GDM1 (cell line): ENCODE measurements at places on chromosomes 6 and 20.

DNA sequence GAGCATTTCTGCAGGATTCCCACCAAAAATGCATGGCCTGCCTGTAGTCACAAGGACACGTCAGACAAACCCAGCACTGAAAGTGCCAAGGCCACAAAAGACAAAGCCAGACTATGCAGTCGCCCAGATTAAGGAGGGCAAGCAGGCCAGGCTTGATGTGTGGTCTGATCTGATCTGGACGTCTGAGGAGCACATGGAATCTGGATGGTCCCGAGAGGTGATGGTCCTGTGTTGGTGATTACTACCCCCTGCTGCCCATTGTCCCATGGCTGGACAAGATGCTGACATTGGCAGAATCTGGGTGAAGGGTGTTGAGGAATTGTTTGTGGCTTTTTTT, 17.1 kb downstream of the NPEPL1 start:
- no peak for DNase-seq

GRCh38 chr6:8831366-8832152, 396.2 kb upstream of the SLC35B3 start:
- DNase-seq, result no peak

DNA sequence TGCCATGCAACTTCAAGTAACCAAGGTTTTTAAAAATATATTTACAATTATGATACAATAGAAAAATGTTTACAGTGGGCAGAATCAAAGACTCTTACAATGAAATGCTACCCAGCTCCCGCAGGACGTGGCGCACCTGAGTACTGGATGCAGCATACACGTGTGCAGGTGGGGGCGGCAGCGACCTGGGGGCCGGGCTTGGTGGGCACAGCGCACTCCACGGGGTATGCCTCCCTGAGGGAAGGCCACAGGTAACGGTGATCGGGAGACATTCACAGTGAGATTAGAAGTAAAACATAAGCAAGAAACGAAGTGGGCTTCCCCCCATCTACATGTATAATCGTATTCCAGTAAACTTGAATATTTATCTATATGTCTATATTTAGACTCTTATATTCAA, 54.2 kb downstream of the WDR27 start:
- no peak for DNase-seq

- DNase-seq, result no peak
Measured at GRCh38 chr20:37329481-37330165, 16.3 kb upstream of the SRC start.

DNA sequence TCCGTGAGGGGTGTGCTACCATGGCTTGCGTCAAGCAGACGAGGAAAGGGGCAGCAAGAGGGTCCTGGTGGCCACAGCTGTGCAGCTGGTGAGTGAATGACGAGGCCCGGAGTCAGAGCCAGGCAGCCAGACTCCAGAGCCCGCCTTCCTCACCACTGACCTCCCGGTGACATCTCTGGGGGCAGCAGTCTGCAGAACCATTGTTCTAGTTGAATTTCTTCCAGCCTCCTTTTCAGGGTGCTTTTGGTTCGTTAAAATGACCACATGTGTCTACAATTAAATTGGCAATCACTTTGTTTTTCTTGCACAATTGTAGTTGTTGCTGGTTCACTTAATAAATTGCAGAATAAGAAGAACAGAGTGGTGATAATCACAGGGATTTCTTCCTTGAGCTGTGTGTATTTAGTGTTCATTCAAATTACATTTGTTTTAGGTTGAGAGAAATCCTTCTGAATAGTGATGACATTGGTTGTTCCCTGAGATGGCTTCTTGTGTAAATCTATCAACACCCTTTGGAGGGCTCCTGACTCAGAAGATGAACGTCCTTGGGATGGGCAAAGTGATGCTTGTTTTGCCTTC, 96.4 kb downstream of the TULP4 start:
- no peak for DNase-seq

DNA sequence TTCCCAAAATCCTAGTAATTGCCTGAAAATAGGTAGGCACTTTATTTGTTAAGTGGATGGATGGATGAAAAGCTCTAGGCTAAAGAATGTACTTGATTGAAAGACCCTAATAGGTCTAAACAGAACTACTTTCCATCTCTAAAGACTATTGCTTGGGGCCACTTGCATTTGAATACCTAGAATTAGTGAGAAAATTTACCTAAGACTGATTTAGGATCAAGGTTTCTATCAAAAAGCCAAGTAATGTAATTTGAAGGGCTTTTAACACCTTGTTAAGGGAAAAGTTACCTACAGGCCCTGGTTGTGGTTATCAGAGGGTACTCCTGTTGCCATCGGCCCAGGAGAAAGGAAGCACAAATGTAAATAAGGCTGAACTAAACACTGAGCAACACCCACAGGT, 580.7 kb downstream of the LMBRD1 start:
- no peak for DNase-seq

GRCh38 chr20:63703471-63703975, 4.3 kb downstream of the ARFRP1 start:
- no peak for DNase-seq

- DNase-seq, result no peak
Measured at GRCh38 chr20:54140927-54141566, 32.7 kb downstream of the CYP24A1 start.

GRCh38 chr6:26441977-26442376, 1.7 kb downstream of the BTN3A3 start:
- DNase-seq, result no peak

DNA sequence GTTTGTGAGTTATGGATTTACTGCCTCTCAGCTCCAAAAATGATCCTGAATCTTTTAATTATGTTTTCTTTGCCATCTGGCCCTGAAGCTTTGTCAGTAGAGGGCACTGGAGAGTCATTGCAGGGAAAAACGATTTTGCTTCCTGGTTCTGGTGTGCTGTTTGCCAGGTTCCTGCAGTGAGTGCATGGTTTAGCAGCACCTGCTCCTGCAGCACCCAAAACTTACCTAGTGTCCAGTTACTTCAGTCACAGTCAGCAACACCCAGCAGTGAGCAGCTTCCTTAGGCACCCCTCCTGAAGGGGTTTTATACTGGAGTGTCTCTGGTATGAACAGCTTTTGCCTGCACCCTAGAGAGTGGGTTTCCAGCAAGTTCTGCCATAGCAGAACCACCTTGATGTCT, 6.0 kb upstream of the TRIM26 start:
- peak; percentile 10 for DNase-seq

- DNase-seq, result no peak
Measured at GRCh38 chr20:16113736-16114135, 459.5 kb downstream of the KIF16B start.

DNA sequence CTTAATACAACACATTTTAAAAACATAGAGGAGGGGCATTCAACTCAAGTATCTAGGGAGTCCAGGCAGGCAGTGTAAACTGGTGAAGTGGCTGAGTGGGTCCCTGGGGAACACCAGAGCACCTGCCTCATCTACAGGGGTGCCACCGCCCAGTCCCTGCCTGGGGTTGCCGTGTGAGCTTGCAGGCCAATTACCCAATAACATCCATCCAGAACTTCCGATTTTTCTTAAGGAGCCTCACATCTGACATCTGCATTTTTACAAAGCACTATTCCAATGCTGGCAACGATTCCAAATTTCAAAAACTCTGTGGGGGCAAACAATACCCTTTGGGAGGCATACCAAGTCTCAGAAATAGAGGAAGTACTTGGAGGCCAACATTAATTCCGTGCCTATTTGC, 288.4 kb upstream of the TSHZ2 start:
- no peak for DNase-seq

- no peak for DNase-seq
Measured at GRCh38 chr6:136983687-136984086, 61.1 kb downstream of the IL20RA start.

- no peak for DNase-seq
Measured at GRCh38 chr6:151254451-151255081, 14.8 kb downstream of the AKAP12 start.

- no peak for DNase-seq
Measured at GRCh38 chr6:90368601-90369000, 72.0 kb upstream of the BACH2 start.

DNA sequence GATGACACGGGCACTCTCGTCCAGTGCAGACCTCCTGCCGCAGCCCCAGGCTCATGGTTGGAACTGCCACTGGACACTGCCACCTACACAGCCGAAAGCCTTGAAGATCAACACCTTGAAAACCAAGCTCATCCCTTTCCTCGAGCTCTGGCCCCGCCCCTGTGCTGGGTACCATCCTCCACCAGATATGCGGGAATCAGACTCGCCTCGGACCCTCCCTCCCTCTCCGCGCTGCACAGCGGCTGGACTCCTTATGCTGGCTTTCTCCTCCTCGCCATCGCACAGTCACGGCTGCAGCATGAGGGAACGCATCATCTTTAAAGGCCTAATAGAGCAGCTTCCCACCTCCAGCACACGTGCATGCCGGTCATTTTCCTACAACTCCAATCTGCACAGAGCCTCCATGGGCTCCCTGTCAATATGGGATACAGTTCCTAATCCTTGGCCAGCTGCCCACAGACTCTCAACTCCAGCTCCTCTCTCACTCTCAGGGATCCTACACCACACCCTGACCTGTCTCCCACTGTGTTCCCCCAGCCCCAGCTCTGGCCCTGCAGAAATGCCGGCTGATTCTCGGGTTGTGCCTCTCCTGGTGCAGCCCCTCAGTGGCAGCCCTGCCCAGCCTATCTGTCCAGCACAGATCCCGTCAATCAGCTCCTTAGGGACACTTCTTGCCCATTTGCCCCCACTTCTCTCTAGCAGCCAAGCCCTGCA, 23.2 kb downstream of the TXNDC5 start:
- no peak for DNase-seq

GRCh38 chr6:24080711-24081110, 45.3 kb upstream of the NRSN1 start:
- no peak for DNase-seq

DNA sequence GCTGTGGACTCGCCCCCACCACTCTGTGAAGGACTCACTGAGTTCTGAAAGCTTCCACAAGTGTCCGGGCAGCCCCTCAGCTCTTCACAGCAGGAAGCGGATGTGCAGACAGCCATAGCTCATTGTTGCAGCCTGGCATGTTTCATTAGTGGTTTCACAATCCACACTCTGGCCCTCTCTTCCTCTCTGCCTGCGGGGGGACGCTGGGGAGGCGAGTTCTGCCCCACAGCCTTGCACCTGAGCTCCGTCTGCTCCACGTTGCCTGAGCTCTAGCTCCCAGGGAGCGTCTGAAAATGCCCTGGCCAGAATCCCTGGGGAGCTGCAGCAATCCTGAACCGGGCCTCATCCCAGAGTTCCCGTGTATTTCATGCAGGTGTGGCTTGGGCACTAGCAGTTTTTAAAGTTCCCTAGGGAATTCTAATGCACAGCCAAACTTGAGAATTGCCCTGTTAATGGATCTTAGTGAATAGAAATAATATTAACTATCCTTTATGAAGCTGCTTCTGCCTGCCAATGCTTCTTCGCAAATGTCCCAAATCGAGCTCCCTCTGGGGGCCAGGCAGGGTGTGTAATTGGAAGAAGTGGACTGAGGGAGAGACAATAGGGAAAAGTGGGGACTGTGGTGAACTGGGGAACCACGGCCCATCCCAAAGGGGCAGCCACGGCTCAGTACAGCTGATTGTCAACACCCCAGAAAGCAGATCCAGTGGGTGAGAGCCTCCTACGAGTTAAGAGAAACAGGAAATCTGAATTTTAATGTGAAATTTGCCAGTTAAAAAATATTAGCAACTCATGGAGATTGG, 51.5 kb downstream of the CTCFL start:
- DNase-seq, result peak; percentile 71

GRCh38 chr20:6613280-6613861, 154.1 kb upstream of the BMP2 start:
- no peak for DNase-seq

DNA sequence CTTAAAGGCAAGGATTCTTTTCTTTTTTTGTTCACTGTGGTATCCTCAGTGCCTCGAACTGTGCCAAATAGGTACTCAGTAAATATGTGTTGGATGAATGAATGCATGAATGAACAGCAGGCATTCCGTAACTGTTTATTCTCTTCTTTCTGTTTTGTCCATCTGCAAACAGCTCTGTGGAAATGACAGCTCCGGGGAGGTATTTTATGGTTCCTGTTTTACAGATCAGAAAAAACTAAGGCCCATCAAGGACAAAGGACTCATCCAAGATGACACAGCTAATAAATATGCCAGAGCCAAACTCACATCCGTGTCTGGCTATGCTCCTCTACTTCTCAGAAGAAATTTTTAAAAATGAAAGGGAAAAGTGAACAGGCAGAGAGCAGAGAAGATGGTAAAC, 21.0 kb downstream of the JPH2 start:
- DNase-seq, result no peak

DNA sequence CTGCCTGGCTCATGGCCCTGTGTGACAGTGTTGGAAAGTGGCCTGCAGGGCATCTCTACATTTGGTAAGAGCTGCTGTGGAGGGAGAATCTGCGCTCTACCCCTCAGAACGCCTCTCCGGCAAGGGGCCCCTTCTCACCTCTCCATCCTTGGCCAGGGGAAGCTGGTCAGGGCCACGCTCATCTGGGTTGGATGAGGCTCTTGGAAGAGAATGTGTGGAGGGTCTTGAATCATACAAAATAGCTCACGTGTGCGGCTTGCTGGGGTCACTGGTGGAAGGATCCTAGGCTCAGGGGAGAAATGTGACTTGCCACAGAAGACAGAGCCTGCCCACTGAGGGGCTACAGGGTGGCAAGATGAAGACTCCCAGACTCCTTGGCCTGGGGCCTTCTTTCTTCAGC, 105.0 kb downstream of the SCML4 start:
- DNase-seq, result no peak

- DNase-seq, result no peak
Measured at GRCh38 chr20:23241416-23241815, 109.2 kb upstream of the NXT1 start.

GRCh38 chr6:25930532-25931410, at the start of gene SLC17A2:
Gene SLC17A2, minus strand, starts transcription at chr6:25930691. Its CDS starts 4,895 bp downstream, at chr6:25925796.
- no peak for DNase-seq

- DNase-seq, result no peak
Measured at GRCh38 chr20:58086763-58087561, 141.5 kb downstream of the ANKRD60 start.

DNA sequence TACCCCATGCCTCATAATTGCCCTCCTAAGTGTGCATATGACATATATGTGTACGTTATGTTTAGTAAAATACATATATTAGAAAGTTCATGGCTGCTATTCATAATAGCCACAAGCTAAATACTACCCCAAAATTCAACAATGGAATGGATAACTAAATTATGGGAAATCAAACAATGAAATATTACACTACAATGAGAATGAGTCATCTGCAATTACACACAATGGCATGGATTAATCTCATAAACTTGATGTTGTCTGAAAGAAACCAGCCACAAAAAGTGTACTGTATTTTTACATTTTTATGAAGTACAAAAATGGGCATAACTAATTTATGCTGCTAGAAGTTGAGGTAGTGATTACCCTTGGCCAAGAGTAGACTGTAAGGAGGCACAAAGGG, 477.0 kb downstream of the HAO1 start:
- DNase-seq, result no peak

GRCh38 chr6:9717568-9717967, 697.3 kb downstream of the TFAP2A start:
- DNase-seq, result no peak

GRCh38 chr6:121437851-121438651, 2.6 kb downstream of the GJA1 start:
- DNase-seq, result no peak
